ENCODE measurements at places on chromosomes 5 and 9.

DNA sequence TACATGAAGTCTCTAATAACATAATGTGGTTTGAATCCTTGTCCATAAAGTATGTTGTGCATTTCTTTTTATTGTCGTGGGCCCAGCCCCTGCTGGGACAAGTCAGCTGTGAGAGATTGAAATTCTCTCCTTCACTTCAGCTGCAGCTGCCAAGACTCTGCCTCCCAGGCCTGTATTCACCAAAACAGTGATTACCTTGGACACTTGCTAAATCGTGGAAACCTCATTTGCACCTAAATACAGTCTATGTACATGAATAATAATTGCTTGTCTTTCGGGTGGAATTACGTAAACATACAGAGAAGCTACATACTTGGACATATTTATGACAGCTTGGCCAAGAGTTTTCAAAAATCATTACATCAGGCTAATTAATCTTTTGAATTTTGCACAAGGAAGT lies 898.5 kb upstream of the SEMA6A start:
- no peak for DNase-seq

GRCh38 chr5:160493806-160494338 lies 72.2 kb downstream of the PTTG1 start:
- DNase-seq, result no peak

- no peak for DNase-seq
These were observed 5.7 kb upstream of the PRXL2C start for GRCh38 chr9:96660692-96661248.

DNA sequence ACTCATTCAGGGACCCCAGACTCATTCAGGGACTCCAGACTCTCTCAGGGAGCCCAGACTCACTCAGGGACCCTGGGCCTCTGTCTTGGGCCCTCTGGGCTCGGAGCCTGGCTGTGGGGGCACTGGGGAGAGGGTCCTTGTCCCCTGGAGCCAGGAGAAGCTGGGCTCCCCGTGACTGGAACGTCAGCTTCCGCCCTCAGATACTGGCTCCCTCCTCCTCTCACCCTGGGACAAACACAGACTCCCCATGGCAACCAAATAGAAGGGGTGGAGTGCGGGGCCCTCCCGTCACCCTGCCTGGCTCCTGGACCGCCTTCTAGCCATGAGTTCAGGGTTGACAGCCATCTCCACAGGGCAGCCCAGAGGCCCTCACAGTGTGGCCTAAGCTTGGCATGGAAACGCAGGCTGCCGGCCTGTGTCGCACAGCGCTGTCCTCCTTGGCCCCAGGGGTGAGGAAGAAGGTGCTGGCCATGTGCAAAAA lies 27.6 kb downstream of the ZDHHC11B start:
- DNase-seq, result no peak

DNA sequence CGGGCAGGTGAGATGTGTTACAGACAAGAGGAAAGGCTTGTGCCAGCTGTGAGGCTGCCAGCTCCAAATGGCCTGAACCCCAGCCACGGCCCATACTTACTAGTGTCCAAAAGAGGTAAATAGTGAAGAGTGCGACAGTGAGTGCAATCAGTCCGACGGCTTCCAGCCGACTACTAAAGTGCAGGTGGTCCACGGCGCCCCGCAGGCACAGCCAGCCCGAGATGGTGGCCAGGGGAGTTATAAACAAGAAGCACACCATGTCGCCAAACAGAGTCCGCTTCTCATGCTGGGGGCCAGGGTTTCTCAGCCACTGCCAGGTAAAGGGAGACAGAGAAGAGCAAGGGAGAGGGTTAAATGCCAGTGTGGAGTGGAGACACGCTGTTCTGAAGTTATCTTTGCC lies 101.1 kb downstream of the LMNB1 start:
- no peak for DNase-seq

GRCh38 chr9:132755096-132755495 lies 84.8 kb downstream of the GTF3C4 start:
- DNase-seq, result no peak

DNA sequence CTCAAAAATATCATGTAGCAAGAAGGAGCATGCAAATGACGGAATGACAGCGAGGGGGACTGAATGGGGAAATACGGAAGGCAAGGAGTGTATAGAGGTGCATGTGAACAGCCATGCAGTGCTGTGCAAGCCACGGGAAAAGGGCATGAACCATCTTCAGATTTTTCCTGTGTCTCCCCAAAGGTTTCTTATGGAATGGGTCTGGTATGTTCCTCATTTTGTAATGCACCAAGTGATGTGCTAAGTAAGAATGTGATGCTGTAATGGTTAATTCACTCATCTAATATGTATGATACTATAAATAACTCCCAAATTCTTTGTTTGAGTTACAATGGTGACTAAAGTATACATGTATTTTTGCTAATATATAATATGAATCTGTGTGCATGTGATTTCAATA lies 99.0 kb upstream of the DAB2 start:
- no peak for DNase-seq

DNA sequence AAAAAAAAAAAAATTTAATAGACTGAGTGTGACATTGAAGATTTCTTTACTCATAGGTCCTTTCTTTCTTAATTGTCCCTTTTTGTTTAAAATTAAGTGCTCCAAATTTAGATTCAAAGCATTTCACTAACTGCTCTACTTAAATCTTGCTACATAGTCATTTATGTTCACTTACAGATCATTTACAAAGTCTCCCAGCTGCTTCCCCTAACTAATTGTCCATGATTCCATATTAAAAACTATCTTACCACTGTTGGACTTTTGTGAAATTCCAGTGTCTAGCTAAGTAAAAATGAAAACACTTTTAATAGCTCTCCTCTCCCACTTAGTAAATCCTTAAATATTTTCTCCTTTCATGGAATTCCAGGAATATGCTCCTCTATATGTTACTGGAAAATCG lies 850.5 kb downstream of the NR2F1-AS1 start:
- DNase-seq, result no peak

DNA sequence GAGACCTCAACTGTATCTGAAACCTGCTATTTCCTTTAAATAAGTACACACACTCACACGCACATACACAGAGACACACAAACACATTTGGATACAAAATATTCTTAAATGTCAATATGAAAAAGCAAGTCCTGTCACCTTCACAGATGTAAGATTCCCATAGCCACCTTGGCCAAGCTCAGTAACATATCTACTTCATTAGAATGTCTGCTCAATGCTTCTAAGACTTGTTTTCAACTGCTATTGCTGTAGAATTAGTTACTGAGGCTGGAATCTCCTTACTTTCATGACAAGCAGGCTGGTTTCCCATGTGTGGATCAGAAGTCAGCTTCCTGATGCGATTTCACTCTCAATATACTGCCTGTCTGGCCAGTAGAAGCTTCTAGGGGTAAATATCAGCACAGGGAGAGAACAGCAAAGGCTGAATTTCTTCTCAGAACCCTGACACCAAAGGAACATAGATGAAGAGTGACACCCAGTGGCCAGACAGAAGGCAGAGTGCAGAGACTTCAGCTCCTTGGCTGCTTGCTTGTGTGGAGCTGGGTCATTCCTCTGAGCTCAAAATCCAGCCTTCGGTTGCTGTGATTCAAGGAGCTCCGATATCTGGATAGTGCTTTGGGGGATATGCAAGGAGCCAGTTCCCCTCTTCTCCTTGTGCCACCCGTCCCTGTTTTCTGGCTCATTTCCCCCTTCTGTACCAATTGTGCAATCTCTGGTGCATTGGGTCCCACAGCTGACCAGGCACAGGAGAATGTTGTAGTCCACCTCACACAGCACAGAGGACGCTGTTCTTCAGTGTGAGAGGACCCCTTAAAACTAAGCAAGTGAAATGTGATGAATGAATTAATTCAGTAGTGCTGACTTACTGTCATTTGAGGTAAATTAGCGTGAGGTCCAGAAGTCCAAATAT lies 26.6 kb upstream of the ABLIM3 start:
- peak; percentile 66 for DNase-seq

DNA sequence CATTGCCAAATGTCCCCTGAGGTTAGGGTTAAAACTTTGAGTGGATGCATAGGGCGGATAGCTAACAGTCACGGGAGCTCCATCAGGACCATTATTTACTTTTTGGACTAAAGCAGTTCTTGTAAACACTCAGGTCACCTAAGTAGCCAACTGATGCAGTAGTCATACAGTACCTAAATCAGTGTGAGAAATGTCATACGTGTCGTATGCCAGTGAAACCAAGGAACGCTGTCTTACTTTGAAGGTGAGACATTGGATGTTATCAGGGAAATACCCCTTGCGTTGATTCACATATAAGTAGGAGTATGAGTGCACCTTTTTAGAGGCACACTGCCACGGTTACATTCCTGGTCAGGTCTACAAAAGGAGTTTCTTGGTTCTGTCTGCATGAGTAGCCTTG lies 101.9 kb downstream of the LNPEP start:
- no peak for DNase-seq

GRCh38 chr5:25107853-25108252 lies 463.1 kb upstream of the CDH10 start:
- DNase-seq, result no peak

- no peak for DNase-seq
These were observed 190.2 kb upstream of the ELL2 start for GRCh38 chr5:96151891-96152290.

DNA sequence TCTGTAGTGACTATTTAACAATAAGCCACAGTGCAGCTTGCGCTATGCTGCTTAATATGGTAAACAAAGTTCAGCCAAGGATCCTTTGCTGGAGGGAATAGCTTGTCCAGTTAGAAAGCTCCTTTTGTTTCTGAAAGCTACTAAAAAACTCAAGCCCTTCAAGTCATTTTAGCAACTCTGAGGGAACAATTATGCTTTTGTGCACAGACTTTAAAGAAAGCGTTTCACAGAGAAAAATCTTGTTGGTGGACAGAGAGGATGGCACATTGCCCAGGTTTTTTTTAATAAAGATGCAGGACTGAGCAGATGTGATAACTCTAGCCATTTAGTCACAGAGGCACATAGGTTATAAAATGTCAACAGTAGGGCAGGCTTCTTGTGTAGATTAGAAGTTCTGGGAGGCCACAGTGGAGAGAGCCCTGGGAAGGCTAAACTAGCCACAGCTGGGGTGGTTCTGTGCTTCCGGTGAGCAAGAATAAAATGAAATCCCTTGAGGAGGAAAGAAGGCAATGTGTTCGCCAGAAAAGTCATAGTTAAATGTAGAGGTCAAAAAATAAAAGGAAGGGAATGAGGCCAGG lies 63.4 kb downstream of the ALDH7A1 start:
- no peak for DNase-seq

GRCh38 chr5:158849219-158849791 lies 250.4 kb downstream of the EBF1 start:
- no peak for DNase-seq

DNA sequence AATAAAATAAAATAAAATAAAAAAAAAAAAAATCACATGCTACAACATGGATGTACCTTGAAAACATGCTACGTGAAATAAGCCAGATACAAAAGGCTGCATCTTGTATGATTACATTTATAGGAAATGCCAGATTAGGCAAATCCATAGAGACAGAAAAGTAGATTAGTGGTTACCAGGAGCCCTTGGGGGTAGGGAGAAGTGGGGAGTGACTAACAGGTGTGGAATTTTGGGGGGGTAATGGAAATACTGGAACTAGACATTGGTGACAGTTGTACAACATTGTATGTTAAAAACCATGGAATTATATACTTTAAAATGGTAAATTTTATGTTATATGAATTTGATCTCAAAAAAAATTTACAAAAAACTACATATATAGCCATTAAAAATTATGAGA lies 47.3 kb downstream of the SLC1A1 start:
- no peak for DNase-seq

GRCh38 chr9:76358628-76359280 lies 35.5 kb downstream of the RFK start:
- DNase-seq, result no peak

GRCh38 chr5:179198825-179199224 lies 138.7 kb downstream of the ZNF354C start:
- DNase-seq, result no peak

DNA sequence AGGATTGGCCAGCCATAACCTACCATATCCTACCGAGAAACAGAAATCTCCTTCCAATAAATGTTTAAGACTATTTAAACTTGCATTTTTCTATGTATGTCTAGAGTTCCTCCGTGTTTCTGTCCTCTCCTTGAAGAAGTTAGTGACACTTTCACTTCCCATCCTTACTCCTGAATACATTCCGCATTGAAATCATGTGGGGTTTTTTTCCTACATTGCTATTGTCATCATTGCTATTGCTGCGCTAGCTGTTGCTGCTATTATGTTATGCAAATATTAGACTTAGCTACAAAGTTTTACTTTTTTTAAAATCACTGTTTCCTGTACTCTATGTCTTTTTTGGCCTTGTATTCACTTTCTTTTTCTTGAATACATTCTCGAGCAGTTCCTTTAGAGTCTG lies 83.3 kb upstream of the NEK6 start:
- DNase-seq, result no peak

DNA sequence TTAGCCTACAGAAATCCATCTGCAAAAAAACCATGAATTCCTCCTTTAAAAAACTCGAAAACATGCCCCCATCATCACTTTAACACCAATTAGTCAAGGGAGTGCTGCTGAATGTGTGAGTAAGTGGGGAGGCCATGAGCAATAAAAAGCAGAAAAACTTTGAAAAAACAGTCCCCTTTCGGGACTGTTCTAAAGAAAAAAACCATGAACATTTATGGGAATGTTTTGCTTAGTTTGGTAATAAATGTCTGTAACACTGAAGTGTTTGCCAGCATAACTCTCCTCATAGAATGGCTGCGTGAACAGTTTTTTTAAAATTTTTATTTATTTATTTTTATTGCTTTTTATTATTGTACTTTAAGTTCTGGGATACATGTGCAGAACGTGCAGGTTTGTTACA lies 99.4 kb upstream of the TARS1 start:
- DNase-seq, result no peak

GRCh38 chr5:138339091-138339456 lies 1.0 kb downstream of the FAM53C start:
- no peak for DNase-seq

DNA sequence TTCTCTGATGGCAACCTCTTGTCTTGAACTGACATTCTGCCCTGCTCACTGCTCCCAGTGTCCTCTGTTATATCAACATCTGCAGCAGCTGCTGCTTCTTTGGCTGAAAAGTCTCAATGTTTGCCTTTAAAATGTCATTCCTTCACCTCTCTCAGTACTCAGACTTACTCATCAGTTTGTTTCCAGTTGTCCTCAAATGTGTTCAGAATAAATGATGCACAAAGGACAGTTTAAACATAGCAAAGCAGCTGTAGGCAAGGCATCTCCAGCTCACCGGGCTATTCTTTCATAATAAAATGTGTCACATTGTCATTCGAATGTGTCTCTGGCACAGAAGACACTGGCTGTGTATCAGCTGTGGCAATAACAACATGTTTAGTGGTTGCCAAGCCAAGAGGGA lies 590.9 kb upstream of the ZNF608 start:
- DNase-seq, result no peak

Measured in hypothalamus (tissue), 51 donors.